ENCODE measurements at places on chromosomes 6 and 20.

DNA sequence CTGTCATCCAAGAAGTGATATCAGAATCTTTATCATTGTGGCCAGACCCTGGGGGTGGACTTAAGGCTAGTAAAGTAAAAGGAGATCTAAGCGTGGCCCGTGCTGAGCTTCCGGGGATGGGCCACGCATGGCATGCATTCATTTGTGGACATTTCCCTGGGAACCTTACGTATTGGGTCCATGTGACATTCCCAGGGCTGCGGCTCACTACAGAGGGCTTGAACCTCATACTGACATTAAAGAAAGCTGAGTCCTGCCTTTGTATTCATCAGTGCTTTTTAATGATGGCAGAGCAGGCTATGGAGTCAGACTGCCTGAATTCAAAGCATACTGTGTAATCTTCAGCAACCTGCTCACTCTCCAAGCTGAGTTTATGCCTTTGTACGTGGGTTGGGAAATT, 152.2 kb upstream of the AFDN start:
- no peak for DNase-seq

- no peak for DNase-seq
These were observed 1.4 kb upstream of the HSP90AB1 start for GRCh38 chr6:44245391-44245911.

GRCh38 chr6:105135907-105136430, 43.8 kb downstream of the POPDC3 start:
- no peak for DNase-seq

DNA sequence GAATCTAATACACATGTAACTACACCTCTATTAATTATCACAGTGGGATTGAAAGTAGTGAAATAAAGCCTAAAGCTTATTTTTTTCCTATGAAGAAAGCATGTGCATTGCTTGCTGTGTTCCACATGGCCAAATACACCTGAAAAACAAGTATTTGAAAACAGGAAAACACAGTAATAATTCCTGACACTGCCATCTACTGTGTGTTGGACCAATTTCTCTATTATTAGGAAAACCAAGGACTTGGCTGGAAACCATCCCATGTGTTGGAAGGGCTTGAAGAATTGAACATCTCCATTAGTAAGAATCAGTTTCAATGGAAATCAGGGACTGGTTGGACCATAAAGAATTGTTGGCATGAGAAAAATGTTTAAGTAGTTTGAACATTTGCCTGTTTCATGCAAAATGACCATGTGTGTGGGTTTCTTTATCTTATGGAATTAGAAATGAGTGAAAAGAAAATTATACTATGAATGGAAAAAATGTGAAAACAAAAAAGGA, 124.1 kb downstream of the PHF3 start:
- no peak for DNase-seq

- DNase-seq: no peak
These were observed 314.8 kb downstream of the CDC5L start for GRCh38 chr6:44702292-44702691.

DNA sequence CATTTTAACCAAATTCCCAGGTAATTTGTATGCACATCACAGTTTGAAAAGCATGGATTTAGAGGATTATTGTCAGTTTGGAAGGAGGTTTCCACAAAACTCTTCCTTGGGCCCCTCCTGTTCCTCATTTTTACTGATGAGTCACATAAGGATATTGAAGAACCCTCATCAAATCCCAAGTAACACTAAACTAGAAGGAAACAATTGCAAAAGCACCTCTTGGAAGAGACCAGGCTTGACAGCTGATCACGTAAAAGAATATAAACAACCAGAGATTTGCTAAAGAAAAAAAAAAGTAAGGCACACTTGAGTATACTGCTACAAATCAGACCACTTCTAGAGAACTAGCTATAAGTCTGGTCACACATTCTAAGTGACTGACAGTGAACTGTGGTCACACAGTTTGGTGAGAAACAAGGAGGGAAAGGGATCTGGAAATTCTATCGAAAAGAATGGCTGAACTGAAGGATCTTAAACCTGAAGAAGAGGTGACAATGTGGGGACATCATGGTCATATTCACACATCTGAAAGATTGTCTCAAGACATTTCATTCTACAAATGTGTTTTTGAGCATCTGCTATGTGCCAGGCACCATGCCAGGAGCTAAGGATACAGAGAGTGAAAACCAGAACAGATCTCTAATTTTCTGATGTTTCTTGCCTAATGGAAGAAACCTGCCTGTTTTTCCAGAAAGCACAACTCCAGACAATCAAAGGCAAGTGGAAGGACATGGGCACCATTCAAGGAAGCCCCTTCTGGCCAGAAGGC, 24.1 kb downstream of the ZHX3 start:
- no peak for DNase-seq

DNA sequence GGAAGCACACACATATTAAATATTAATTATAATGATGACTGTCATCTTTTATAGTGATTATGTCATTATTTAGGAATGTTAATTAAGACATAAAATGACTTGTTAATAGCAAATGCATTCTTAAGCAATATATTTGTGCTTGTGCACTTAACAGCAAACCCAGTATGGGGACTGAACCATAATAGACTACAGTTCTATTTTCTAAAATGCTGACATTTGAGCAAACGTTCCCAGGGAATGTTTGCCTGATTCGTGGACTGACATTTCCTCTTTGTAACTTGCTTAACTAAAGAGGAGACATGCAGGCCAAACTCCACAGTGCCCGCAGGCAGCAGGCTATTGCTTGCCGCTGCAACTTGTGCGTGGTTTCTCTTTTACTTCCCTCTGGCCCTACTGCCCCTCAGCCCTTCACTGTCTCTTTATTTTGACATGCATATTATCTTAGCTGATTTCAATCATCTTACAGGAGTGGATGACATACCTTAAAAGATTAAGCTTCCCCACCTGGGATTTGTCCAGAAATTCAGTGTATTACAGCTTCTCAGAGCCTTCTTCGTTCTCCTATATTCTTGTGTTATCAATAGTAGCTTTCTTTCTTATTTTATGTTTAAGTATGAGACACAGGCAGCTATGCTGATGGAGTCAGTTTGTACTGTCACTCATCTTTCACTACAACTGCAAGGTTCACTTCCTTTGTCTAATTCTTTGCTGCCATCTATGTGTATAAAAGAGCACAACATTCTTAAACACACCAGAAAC, 141.5 kb downstream of the GMDS start:
- DNase-seq: peak; percentile 53

DNA sequence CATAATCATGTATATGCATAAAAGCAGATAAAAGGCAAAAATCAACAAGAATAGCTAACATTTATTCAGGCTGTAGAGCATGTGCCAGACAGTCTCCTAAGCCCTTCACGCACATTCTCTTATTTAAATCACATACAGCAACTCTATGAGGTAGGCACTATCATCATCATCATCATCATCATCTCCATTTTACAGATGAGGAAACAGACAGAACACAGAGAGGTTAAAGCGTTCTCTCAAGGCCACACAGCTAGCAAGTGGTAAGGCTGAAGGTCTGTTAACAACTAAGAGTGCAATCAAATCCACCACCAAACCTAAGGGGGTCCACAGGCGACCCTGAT, 857 bp upstream of the PLEKHG1 start:
- DNase-seq: no peak
